ENCODE measurements at places on chromosomes 6 and 20.

DNA sequence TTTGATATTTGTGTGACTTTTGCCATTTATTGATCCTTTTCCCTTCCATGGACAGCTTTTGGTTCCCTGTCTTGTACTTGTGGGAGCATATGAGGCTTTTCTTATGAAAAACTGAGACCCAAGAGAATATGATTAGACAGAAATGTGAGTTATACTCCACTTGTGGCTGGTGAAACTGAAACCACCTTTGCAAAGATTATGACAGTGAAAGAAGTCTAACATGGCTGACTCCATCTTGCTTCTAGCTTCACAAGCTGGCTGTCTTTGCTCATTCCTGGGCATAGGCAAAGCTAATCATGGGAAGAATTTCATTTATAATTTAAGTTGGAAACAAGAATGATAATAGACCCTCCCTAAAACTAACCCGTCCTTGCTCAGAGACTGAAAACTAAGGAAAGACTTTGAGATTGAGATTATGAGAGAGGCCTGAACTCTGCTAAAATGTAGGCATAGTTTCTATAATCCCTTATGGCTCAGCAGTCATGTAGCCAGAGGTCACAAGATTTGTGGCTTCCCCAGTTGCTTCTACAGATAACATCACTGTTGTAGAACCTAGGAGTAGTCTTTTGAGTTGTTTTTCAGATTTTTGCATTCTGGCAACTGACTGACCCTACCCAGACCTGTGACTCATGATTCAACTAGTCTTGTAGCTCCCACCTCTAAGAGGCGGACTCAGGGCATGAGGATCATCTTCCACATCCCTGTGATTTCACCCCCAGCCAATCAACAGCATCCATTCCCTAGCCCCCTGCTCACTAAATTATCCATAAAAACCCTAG, 50.9 kb upstream of the CD2AP start:
- DNase-seq, result no peak

- DNase-seq, result no peak
Observed at GRCh38 chr6:8819446-8819845, 384.1 kb upstream of the SLC35B3 start.

GRCh38 chr6:165571068-165571682, 91.9 kb downstream of the PDE10A start:
- DNase-seq, result peak; percentile 74

DNA sequence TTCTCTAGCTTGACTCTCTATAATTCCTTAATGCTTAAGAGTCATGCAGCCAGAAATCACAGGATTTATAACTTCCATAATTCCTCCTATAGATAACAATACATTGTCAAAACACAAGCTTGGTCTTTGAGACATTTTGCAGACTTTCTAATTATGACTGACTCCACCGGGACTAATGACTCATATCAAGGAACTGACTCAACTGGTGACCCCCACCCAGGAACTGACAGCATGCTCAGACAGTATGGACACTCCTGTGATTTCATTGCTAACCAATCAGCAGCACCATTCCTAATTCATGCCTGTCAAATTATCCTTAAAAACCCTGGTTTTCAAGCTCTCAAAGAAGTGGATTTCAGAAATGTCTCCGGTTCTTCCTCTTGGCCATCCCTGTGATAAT, 670.5 kb upstream of the IMPG1 start:
- no peak for DNase-seq

DNA sequence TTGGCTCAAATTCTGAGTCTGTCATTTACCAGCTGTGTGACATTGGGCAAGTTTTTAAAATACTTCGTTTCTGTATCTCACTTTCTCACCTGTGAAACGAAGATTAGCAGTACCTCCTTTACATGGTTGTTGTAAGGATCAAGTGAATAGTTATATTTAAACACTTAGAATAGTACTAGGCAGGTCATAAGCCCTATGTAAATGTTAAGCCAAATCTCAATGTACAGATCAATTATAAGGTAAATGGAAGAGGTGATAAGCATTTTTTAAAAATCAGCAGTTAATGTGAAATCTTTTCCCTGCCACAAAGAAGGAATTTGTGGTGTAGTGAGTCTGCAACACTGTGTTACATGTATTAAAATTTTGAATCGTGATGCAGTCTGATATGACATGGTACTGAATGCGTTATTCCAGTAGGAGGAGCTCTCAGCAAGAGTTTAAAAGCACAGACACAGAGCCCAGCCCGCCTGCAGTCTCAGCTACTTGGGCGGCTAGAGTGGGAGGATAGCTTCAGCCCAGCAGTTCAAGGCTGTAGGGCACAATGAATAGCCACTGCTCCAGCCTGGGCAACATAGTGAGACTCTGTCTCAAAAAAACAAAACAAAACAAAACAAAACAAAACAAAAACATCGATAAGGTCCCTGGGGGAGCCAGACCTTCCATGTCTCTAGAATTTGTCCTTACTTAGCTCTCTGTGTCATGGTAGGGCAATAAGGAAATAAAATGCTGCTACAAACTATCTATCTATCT, 46.0 kb downstream of the GTF2H5 start:
- DNase-seq, result peak; percentile 91

DNA sequence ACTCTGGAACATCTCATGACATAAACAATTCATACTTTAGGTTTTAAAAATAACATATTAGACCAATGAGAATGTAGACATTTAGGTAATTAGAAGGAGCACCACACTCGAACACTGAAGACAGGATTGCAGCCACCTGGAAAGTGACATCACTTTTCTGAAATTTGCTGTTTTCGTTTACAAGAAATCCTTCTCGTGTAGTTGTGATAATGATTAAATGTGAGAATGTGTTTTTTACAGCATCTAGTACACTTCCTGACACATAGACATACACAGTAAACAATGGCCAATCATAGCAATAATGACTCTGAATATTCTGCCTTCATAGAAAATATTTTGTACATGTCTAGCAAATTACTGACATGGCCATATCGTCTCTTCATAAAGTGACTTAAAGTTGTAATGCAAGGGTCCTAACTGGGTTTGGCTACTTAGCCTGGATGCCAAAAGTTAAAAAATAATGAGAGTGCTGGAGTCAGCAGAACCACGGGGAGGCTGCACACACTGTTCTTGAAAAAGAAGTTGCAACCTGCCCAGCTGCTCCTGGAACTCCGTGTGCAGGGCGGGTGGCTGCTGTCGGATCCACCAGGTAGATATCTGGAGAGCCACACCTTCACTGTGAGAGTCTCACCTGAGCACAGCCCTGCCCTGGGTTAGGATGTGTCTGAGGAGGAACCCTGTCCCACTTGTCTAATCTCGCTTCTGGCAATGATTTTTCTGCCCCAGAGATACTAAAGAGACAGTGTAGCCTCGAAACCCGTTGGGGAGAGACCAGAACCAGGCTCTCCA, 212.9 kb downstream of the QKI start:
- DNase-seq, result no peak

Measured in cardiac muscle cell (in vitro differentiated cells and primary cell).